ENCODE measurements at places on chromosomes 16 and 17.

DNA sequence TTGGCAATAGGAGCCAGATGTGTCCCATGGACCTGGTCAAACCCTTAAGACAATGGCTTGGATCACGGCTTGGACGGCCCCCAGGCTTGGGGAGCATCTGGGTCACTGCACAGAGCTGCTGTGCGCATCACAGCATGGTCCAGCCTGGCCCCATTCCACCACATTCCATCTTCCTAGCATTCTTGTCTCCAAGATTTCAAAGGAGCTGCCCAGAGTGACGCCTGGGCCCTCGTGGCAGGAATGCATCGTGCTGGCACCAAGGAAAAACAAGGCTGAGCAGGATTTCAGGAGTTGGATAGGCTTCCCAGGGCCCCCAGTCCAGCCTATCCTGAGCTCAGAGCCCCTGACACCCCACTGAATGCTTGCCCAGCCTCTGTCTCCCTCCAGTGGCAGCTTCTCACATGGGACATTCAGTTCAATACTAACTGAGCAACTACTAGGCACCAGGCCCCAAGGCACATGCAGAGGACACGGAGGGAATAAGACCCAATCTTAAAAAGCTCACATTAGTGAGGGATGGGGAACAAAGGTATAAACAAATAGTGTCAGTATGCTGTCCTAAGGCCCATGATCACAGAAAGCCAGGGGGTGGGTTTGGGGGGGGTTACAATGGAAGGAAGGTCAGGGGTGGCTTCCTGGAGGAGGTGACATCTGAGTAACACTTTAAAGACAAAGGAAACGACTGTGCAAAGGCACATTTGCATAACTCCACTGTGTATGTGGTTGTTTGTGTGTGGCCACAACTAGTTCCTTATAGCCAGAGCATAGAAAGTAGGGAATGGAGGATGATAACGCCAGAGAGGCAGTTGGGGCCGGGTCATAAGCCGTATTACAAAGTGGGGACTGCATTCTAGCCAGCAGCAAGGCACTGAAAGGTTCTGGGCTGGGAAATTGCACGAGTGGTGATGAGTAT is 34.1 kb downstream of the TK2 start:
- no peak for DNase-seq

DNA sequence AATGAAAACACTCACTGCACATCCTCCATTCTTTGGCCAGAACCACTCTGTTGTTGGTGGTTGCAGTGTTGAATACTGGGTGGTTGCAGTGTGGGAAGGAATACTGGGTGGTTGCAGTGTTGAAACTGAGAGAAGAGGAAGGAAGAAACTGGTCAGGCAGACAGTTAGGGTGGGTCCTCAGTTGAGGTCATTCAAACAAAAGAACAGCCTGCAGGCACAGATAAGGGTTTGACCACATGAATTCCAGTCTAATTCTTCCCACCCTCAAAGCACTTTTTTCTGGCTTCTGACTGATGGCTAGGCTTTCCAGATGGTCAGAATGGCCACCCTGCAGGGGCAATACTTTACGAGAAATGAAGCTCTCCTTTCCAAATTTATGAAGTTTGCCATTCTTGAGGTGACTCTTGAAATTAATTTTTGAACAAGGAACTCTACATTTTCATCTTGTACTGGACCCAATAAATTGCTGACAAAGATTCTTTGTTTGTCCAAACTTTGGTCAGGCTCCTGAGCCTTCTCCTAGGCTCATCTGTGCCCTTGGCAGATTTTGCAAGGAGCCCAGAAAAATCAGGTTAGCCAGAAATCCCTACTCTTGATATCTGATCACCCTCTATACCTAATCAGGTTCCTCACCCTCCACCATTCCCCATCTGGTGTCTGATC is 596.6 kb upstream of the CDH5 start:
- DNase-seq: no peak

DNA sequence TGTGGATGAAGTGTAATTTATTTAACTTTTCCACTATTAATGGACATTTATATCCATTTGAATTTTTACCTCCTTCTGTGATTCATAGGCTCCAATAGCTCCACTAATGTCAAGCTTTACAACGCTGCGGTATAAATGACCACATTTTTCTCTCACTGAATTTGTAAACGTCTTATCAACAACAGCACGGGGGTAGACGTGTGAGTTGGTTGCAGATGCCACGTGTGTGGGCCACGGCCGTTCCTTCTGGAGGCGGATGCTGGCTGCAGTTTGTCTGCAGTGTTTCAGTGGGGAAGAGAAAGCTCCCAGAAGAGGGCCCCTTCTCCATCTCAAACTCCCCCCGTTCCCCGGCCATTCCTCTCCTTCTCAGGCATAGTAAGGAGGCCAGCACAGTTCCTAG is 68.2 kb upstream of the XYLT1 start:
- no peak for DNase-seq

DNA sequence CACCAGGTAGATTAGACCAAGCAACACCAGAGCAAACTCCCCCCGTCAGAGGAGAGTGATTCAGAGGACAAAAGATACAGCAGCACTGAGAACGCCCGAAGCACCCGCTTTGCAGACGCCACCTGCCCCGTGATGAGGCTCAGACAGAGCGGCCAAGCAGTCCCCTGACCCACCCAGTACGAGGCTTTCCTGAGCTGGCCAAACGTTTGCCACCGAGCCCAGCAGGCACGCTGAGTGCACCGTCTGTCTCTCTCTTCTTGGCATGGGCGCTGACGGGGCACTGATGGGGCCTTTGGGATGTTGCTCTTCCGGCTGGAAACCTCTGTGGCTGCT is 19.4 kb upstream of the WDR45B start:
- no peak for DNase-seq

DNA sequence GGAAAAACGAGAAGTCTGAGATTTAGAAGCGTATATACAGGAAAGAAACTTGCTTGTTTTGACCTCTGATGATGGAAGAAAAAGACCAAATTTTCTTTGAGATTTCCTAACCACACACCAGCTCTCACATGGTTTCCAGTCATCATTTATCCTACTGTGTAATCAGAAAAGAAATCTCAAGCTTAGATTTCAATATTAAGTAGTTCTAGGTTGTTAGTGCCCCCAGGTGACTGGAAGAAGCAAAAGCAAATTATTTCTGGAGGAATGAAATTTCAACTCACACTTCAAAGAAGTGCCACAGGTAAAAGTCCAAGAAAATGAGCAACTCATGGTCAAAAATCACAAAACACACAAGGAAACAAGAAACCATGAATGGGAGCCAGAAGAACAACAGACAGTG is 51.8 kb upstream of the KDM6B start:
- no peak for DNase-seq

- no peak for DNase-seq
Observed at GRCh38 chr17:36127911-36128310, 24.3 kb downstream of the CCL4 start.

GRCh38 chr16:30335598-30336474 is 19.3 kb downstream of the CD2BP2 start:
- DNase-seq: no peak

DNA sequence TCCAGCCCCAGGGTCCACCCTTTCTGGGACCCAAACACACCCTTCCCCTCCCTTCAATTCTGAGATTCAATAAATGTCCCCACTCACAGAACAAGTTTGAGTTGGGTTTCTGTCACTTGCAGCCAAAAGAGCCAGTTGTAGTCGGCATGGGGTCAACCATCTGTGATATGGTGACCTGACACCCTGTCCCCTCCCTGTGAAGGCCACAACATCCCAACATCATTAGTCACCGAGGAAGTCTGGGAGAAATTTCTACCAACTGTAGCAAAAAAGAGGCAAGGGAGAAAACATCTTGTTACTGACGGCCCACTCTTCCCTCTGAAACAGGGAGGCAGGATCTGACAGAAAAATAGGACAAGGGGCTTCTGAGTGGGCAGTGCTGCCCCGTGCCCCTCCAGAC is 638 bp upstream of the LYZL6 start:
- no peak for DNase-seq

DNA sequence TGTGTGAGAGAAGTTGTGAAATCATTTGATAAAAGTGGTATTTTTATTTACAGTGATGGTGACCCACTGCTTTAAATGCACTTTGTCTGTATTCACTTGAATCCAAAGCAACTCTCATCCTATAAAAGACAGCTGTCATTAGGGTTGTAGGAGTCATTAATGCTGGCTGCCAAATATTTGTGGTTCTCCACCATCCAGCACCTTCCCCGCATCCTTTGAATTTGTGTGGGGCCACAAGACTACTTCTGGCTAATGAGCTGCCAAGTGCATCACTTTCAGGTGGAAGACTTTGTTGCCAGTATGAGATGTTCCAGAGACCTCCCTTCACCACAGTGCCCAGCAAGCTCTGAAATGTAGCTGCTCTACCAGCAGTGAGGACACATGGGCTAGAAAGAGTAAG is 43.4 kb downstream of the CMTM3 start:
- no peak for DNase-seq

DNA sequence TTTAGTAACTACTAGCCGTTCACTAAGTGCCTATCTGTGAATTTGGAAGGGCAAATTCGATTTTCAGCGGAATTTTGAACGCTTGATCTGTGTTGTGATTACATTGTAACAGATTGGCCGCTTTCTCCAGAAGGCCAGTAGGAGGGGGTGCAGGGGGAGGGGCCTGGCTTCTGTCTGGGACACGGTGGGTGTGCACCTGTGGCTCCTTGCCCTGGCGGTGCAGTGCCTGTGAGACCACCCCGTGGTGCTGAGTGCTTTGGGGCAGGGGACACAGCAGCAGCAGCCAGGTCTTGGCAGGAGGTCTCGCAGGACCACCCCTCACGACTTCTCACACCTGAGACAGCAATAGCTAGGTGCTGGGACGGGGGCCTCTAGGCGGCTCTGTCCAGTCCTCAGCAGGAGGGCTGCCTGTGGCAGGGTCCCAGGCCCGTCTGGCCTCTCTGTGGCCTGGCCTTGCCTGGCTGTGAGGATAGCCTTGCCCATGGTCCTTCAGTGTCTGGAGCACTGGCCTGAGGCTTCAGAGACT is 1.8 kb downstream of the UBE2I start:
- DNase-seq: no peak

GRCh38 chr17:27544350-27545131 is 86.4 kb upstream of the LGALS9 start:
- no peak for DNase-seq

DNA sequence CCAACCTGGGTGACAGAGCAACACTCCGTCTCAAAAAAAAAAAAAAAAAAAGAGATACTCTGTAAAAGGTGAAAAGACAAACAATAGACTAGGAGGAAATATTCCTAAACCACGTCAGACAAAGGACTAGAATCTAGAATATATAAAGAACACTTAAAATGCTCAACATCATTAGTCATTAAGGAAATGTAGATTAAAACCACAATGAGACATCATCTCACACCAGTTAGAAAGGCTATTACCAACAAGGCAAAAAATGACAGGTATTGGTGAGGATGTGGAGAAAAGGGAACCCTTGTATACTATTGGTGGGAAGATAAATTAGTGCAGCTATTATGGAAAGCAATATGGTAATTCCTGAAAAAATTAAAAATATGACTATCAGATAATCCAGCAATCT is 903.1 kb upstream of the SOX9 start:
- no peak for DNase-seq

GRCh38 chr17:33940769-33941370 is 314.2 kb upstream of the CCL2 start:
- no peak for DNase-seq

- no peak for DNase-seq
Observed at GRCh38 chr17:35843698-35844097, 25.0 kb downstream of the HEATR9 start.

GRCh38 chr16:11685844-11686618 is 17.8 kb downstream of the SNN start:
- DNase-seq: no peak

DNA sequence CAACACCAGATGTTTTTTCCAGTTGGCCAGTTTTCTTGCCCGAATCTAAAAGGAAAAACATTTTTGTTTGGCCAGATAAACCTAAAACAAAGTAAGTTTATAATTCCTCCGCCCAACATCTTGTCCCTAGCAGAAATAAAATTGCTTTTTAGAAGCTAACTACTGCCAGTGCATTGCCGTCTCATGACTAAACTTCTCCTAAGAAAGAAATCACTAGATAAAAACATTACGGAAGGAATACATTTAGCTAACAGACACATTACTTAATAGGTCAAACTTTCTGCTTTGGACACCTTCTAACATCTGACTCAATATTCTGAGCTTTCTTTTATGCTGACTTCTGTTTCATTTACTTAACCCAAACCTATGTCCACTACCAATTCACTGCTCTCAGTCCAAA is 36.2 kb downstream of the FBXL20 start:
- DNase-seq: no peak

- no peak for DNase-seq
Observed at GRCh38 chr17:44794851-44795413, 35.2 kb downstream of the GJC1 start.

DNA sequence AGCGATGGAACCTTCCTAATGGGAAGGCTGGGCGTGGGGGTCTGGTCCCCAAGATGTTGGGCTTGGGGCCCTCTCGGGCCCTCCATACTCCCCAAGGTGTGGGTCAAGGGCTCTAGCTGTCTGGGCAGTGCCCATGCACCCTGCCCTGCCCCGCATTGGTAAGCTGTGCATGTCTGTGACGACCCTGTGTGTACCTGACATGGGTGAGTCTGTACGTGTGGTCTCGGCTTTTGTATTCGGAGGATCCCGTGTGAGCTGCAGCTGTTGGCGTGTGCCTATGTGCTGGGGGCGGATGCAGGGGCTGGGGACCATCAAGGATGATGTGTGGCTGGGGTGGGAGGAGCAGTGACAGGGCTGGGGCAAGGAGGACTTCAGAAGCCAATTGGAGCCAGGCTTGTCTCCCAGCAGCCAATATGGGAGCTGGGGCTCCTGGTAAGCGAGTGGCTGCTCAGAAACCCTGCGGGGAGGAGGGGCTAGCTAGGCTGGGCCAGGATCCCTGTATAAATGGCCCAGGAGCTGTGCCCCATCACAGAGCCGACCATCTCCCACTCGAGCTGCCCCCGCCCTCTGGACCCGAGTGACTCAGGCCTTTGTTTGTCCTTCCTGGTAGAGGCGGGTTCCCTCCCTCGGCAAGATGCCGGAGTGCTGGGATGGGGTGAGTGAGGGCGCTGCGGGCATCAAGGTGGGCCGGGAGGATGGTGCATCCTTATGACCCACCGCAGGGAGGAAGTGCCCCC is at the start of gene NDRG4:
TSS of gene NDRG4 (plus strand) at position 529 of the 737 bp plus-strand sequence. CDS start at position 635, 106 bp downstream.
- DNase-seq: no peak

- DNase-seq: no peak
Observed at GRCh38 chr17:2980904-2981246, 82.5 kb downstream of the OR1D5 start.

DNA sequence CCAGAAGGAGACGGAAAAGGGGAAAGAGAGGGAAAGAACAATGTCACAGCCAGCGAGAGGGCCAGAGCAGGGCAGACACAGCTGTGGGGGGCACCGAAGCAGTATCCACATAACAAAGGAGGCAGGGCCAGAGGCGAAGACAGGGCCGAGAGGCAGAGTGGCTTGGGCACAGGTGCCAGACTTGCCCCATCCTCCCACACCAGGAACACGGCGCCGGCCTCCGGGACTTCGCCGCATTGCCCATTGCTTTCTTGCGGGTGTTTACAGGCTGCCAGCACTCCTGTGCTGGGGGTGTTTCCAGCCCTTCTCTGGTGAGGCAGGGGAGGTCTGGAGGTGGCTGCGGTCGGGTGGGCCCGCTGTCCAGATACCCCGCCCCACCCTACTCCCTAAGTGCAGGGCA is 78.0 kb downstream of the ENGASE start:
- no peak for DNase-seq
